ENCODE measurements at places on chromosomes 4 and X. TPM values are rescaled to one million over a fixed set of nuclear protein-coding genes. Genes with fewer than 3 reads are reported as not detected.

The FAM47C gene
- not detected for total RNA-seq

The SAGE1 gene
- total RNA-seq: not detected

The TEX11 gene
- not detected for total RNA-seq

The SUPT20HL2 gene
- not detected for total RNA-seq

The ART3 gene
- not detected for total RNA-seq

The PRR32 gene
- total RNA-seq: not detected
